CD4-positive, alpha-beta T cell treated with Interleukin-12 subunit alpha and Interleukin-12 subunit beta, for 1 hour (primary cell): ENCODE measurements at places on chromosomes 3 and 15.

GRCh38 chr3:59444294-59444671 is 394.5 kb upstream of the CFAP20DC start:
- DNase-seq = peak; percentile 59

DNA sequence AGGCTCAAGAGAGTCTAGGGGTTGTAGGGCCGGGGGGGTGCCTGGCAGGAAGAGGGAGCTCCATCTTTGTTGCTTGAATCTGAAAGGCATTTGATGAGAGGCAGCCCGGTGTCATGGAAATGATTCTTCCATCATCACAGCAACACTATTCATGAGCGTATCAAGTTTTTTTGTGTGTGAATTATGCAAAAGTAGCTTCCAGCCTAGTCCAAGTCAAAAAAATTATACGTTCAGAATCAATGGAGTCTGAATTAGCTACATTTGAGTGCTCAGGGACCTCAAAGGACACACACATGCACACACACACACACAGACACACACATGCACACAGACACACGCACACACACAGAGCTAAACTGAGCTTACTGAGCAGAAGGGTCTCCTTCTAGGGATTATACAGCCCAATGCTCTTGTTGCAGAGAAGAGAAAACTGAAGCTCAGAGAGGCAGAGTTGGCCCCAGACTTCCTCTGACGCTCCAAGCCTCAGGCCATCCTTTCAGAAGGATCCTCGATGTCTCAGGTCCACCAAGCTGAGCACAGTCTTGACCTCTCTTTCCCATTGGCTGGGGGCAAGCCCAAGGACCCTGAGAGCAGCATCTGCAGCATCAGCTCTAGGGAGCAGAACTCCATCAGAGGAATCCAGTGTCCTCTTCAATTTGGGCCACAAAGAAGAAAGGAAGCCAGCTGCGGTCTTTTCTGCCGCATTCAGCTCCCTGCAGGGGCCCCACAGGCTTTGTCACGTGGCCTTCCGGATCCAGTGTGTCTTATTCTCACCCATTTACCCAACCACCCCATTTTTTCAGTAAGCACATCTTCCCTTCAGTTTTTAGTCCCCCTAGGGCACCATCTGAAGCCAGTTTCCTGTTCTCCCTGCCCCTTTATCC is 228.0 kb downstream of the UACA start:
- peak; percentile 55 for DNase-seq

GRCh38 chr3:124810970-124811369 is 76.2 kb downstream of the ITGB5 start:
- DNase-seq = no peak

DNA sequence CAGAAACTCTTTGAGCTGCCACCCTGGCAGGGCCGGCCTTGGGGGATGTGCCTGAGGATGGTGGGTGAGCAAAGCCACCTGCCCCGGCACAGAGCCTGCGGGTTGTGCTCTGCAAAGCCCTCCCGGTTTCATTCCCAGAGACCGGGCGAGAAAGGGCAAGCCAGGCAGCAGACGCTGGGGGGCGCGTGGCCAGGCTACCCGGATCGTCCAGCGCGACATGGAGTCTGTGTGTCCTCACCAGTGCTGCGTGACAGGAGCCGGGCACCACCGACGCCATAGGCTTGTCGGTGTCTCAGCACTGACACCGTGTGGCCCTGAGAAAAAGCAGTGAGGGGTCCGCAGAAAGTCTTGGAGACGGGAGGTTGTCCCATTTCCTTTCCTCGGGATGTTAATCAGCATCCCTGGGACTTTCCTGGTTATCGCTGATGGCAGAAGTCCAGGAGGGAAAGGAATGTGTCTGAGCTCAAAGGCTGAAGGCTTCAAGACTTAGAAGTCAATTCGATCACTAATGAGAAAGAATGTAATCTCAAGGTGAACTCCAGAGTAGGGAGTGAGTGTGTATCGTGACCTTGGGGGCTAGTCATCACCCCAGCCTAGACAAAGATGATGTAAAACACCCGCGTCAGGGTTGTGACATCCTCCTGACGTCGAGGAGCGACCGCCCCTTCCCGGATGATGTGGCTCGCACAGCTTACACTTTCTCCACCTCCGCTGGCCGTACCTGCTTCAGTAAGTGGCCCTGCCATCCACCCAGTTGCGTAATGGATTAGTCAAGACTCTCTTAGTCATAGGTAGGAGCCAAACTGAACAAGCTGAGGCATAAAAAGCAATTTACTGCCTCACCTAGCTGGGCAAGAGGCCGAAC is 36.3 kb upstream of the PLA2G4E start:
- DNase-seq = peak; percentile 61

DNA sequence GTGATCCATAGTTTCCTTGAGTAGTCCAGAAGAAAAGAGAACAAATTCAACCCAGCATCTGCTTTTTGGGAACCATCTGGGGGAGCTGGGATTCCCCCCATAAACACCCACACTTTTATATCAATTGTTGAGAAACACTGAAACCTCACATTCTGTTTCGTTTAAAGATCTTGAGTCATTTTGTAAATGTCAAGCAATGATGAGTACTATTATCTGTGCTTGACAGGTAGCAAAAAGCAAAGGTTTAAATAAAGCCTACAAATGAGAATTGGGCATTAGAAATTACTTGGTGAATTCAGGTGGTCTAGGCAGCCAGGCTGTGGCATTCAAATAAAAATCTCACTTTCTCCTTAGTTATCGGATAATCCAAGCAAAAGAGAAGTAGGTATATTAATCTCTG is 75.7 kb downstream of the TMEM266 start:
- no peak for DNase-seq

- no peak for DNase-seq
Observed at GRCh38 chr3:24415824-24416223, 78.8 kb downstream of the THRB start.

GRCh38 chr3:38029400-38030125 is at the start of gene PLCD1:
PLCD1 (minus strand) TSS chr3:38029642; CDS start chr3:38029539, 103 bp downstream.
- peak; percentile 67 for DNase-seq

- DNase-seq = no peak
Observed at GRCh38 chr15:69126054-69126469, 34.4 kb upstream of the GLCE start.

- DNase-seq = peak; percentile 24
Observed at GRCh38 chr3:27590437-27591298, 106.5 kb upstream of the SLC4A7 start.

GRCh38 chr3:10726787-10727186 is 89.2 kb upstream of the SLC6A11 start:
- DNase-seq = no peak

GRCh38 chr3:99881121-99881524 is 63.5 kb downstream of the CMSS1 start:
- DNase-seq = no peak

GRCh38 chr3:182786564-182787196 is 6.6 kb upstream of the ATP11B start:
- DNase-seq = no peak

DNA sequence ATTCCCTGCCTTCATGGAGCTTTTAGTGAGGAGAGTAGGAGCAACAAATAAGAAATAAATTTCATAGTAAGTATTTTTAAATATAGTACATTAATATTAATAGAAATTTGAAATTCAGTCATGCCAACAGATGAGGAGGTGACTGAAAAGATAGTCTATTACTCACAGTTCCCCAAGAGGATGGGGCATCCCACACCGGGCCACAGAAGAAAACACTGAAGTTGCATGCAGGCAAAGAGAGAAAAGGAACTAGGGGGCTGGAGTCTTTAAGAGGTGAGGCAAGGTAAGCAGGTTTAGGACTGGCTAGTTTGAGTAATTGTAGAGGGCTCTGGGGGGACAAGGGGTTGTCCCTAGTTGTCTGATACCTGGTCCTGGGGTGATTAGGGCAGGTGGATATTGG is 120.1 kb upstream of the UMPS start:
- DNase-seq = no peak

DNA sequence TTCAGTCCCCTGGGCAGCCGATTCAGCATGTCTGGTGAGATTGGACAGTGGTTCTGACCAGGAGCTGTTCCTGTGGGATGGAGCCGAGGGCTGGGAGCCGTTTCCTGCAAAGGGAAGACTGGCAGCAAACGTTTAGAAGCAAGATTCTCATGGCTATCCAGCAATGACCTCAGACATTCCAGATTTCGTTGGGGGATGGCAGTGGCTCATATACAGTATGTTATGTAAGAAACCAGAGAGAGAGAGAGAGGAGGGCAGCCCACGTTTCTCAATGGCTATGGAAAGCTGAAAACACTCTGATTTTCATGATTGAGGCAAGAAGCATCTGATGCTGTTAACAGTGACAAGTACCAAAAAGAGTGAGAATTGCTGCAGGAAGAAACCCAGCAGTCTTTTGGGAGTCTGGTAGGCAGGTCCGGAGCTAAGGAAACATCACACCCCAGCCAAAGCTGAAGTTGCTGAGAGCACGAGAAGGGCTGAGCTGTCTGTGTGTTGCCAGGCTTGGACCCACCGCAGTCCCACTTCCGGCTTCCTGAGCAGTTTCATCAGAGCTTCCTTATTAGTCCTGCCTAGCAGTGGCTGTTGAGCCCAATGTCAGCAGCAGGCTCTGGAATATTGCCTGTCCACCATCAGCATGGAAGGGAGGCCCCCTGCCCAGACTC is 25.6 kb upstream of the VPS8 start:
- no peak for DNase-seq

GRCh38 chr3:140219923-140220452 is 285.0 kb downstream of the CLSTN2 start:
- DNase-seq = no peak

- no peak for DNase-seq
Observed at GRCh38 chr3:40504636-40505430, 1.0 kb upstream of the ZNF620 start.

DNA sequence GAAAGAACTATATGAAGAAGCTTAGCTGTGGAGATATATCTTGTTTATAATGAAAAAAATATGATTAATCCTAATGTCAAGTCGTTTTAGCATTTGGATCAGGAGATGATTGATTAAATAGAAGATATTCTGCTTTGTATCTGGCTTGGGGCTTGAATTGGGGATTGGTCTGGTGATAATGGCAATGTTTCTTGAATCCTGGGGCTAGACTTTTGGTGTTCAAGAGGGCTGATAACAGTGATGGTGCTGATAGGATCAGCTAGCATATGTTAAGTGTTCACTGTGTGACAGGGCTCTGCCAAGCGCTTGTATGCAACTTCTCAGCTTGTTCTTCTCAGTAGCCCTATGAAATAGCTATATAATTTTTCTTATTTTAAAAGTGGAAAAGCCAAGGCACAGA is 20.2 kb downstream of the CNOT10 start:
- DNase-seq = no peak

GRCh38 chr3:41210966-41211365 is 11.7 kb downstream of the CTNNB1 start:
- DNase-seq = no peak

- DNase-seq = no peak
Observed at GRCh38 chr3:125148836-125149235, 63.7 kb downstream of the SLC12A8 start.

- DNase-seq = no peak
Observed at GRCh38 chr3:46714728-46715506, 2.8 kb downstream of the PRSS50 start.

- DNase-seq = no peak
Observed at GRCh38 chr3:55702822-55703221, 215.7 kb upstream of the WNT5A start.

DNA sequence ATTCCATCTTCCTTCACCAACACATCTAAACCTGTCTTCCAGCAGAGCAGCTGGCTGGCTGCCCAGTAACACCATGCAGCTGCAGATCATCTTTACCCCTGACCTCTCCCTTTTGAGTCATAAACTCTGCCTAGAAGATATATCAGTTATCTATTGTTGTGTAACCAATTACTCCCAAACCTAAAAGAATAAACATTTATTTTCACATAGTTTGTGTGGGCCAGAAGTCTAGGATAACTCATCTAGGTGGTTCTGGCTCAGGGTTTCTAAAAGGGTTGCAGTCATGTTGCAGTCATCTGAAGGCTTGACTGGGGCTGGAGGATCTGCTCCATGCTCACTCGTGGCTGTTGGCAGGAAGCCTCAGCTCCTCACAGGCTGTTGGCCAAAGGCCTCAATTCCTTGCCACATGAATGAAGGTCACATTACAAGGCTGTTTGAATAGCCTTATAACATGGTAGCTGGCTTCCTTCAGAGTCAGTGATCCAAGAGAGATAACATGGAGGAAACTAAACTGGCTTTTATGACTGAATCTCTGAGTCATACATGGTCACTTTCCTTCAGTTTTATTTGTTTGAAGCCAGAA is 92.8 kb downstream of the GOLIM4 start:
- DNase-seq = no peak

DNA sequence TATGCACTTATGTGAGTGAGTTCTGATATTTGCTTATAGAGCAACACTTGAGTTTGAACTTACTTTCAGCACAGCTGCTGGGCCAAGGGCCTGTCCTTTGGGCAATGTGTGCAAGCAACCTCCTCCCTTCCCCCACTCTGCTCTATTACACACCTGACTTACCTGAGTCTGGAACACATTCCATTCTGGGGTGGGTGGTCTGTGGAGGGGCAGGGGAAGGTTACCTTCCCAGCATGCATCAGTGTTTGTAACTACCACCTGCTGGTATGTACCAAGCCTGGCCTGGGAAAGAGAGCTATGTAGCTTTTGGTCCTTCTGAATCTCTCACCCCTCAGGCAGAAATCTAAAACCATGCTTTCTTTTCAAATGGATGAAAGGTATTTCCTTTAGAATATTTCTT is 103.0 kb downstream of the ISL2 start:
- DNase-seq = no peak

DNA sequence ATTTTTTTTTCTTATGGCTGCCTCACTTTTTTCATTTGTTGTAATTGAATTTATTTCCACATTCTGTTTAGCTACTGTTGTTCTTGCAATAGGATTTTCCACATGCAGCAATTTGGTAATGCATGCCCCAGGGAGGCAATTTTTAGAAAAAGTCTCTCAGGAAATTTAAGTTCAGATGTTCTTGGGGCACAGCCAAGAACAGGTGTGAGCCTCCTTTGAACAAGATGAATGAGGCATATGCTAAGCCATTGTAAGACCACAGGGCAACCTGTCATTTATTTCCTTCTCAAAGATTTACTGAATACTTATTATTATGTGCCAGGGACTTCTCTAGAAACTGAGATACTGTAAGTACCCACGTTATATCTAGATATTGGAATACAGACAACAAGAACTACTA is 549.5 kb downstream of the DIPK2A start:
- no peak for DNase-seq
